ENCODE measurements at places on chromosomes 1 and 21. TPM values are rescaled to one million over a fixed set of nuclear protein-coding genes. Genes with fewer than 3 reads are reported as not detected.

Gene GJB5
- 0.11 TPM for total RNA-seq

Gene RNU1-2
- total RNA-seq: under 0.01 TPM

Gene RPAP2
- total RNA-seq: 15.9 TPM

Gene LIN28A
- total RNA-seq: not detected

Gene TTC24
- not detected for total RNA-seq

Gene AMY2A
- not detected for total RNA-seq

Gene S100A7
- not detected for total RNA-seq

Gene VWA5B1
- total RNA-seq: not detected

Gene CNKSR1
- 0.26 TPM for total RNA-seq

Gene MAB21L3
- 0.26 TPM for total RNA-seq

Gene C2CD4D
- total RNA-seq: not detected

Gene INKA2
- total RNA-seq: 1.5 TPM

Gene RRP1B
- total RNA-seq: 25.8 TPM

Gene GJA8
- not detected for total RNA-seq

Gene AHDC1
- 14.3 TPM for total RNA-seq

Gene NCAM2
- 3.1 TPM for total RNA-seq

Gene STYXL2
- not detected for total RNA-seq

Gene GPN2
- total RNA-seq: 9.9 TPM

Gene PRELP
- 19.5 TPM for total RNA-seq

Gene PTGFR
- total RNA-seq: 101 TPM

Gene CRNN
- not detected for total RNA-seq

Gene RAB42
- total RNA-seq: 10.1 TPM

Gene ZBTB7B
- total RNA-seq: 20.6 TPM

Gene ANKRD13C
- 43.5 TPM for total RNA-seq

Gene TSPEAR
- not detected for total RNA-seq

Gene GNG4
- not detected for total RNA-seq

Gene HSD3B2
- total RNA-seq: not detected

Gene TFF1
- not detected for total RNA-seq

Gene SPRR1B
- total RNA-seq: not detected

Gene AVPR1B
- not detected for total RNA-seq

Gene DAB1
- not detected for total RNA-seq

Gene AMY1B
- total RNA-seq: not detected

Gene UBXN10
- 0.32 TPM for total RNA-seq

Gene CIART
- 13.1 TPM for total RNA-seq

Gene CA6
- total RNA-seq: not detected

Gene TEKT2
- 0.13 TPM for total RNA-seq

Gene ADORA1
- 15.8 TPM for total RNA-seq

Gene APOBEC4
- total RNA-seq: not detected

Gene ELAPOR1
- 0.39 TPM for total RNA-seq

Gene LCE1C
- total RNA-seq: not detected

Gene NEK2
- total RNA-seq: 15.0 TPM

Gene SVBP
- total RNA-seq: 26.3 TPM

Gene FCRL6
- total RNA-seq: not detected

Gene BATF3
- total RNA-seq: not detected

Gene ABCA4
- 0.78 TPM for total RNA-seq

Gene TAL1
- 0.22 TPM for total RNA-seq

Gene TSPAN2
- 7.1 TPM for total RNA-seq

Gene AJAP1
- total RNA-seq: not detected

Gene ACTN2
- total RNA-seq: not detected

Gene RNF207
- total RNA-seq: 10.7 TPM

Gene TINAGL1
- total RNA-seq: 31.8 TPM

Gene CASQ1
- 0.32 TPM for total RNA-seq

Gene GRIK3
- total RNA-seq: not detected

Gene TTC34
- total RNA-seq: 0.39 TPM

Gene GREM2
- total RNA-seq: 5.1 TPM

Gene CD1B
- total RNA-seq: not detected

Gene MCM3AP
- total RNA-seq: 72.8 TPM

Gene BTBD19
- total RNA-seq: 10.8 TPM

Gene AGT
- 2.1 TPM for total RNA-seq

Measured in articular chondrocyte of knee joint (primary cell).